ENCODE measurements at places on chromosomes 6 and 20. TPM values are rescaled to one million over a fixed set of nuclear protein-coding genes. Genes with fewer than 3 reads are reported as not detected.

SLC22A1 gene
- not detected for total RNA-seq

TAGAP gene
- not detected for total RNA-seq

PI16 gene
- total RNA-seq: not detected

SLC9A8 gene
- 5.0 TPM for total RNA-seq

SAMD5 gene
- 0.18 TPM for total RNA-seq

GPX5 gene
- total RNA-seq: not detected

SLC22A16 gene
- 1.9 TPM for total RNA-seq

DNMT3B gene
- 0.65 TPM for total RNA-seq

FGD2 gene
- not detected for total RNA-seq

TFAP2C gene
- not detected for total RNA-seq

PRIM2 gene
- total RNA-seq: 7.8 TPM

UNC93A gene
- not detected for total RNA-seq

OTOR gene
- total RNA-seq: not detected

PSMB9 gene
- 12.5 TPM for total RNA-seq

SRMS gene
- not detected for total RNA-seq

SUPT3H gene
- total RNA-seq: 4.9 TPM

TREML2 gene
- not detected for total RNA-seq

ADGB gene
- total RNA-seq: not detected

ERVFRD-1 gene
- not detected for total RNA-seq

MYT1 gene
- total RNA-seq: not detected
